ENCODE measurements at places on chromosomes 12 and 14.

DNA sequence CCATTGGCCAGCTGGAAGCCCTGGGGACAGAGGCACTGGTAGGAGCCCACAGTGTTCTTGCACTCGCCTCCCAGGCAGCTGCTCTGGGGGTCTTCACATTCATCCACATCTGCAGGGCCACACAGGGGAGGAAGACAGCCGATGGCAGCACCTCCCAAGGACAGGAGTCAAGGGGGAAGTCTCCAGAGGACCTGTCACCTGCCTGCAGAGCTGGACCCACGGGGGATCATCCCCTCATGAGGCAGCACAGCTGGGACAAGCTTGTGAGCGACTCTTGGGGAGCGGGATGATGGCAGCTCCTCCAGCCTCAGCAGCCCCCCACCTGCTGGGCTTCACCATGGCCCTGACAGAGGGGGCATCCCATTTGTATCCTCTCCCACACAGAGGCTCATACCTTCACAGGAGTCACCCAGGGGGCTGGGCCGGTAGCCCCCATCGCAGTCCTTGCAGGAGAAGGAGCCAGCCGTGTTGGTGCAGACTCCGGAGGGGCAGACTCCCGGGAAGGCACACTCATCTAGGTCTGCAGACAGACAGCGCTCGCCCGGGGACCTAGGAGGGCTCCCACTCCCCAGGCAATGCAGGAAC, 15.4 kb downstream of the ISCA2 start:
- no peak for DNase-seq

DNA sequence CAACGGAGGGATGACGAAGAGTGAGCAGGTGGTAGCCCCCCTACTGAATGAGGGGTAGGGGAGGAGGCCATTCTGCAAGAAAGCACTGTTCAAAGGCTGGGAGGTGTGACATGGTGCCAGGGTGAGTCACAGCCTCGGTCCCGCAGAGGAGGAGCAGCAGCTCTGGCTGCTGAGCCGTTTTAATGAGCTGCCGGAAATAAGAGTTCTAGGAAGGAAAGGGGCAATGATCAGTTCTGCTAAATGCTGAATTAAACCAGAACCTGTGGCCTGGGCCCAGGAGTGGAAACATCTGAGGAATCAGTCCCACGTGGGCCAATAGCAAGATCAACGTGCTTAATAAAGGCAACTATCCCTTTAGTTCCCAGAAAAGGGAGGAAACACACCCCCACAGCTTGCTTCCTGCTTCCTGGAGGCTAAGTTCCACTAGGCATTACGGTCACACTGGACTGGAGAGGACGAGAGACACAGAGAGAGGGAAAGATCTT, 3.6 kb downstream of the ABCD4 start:
- DNase-seq, result no peak

DNA sequence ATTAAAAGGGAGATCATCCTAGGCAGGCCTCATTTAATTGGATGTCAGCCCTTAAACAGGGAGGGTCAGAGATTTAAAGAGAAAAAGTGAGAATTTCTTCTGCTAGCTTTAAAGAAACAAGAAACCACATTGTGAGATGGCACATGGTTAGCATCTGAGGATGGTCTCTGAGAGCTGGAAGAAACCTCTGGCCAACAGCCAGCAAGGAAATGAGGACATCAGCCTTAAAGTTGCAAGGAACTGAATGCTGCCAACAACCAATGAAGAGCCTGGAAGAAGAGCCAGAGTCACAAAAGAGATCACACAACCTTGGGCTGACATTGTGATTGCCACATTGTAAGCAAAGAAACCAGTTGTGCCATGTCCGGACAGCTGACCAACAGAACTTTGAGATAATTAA, 17.5 kb upstream of the FAR2 start:
- no peak for DNase-seq

DNA sequence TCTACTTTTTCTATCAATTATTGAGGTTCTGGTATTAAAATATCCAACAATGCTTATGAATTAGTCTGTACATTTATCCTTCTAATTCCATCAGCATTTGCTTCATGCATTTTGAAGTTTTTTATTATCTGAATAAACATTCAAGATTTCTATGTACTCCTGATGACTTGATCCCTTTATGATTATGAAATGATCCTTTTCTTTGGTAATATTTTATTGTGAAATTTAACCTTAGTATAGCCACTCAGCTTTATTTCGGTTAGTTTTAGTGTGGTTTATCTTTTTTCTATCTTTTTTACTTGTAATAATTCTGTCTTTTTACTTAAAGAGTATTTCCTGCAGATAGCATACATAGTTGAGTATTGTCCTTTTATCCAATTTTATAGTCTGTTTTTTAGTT, 106.6 kb downstream of the SNAPC1 start:
- DNase-seq, result no peak

DNA sequence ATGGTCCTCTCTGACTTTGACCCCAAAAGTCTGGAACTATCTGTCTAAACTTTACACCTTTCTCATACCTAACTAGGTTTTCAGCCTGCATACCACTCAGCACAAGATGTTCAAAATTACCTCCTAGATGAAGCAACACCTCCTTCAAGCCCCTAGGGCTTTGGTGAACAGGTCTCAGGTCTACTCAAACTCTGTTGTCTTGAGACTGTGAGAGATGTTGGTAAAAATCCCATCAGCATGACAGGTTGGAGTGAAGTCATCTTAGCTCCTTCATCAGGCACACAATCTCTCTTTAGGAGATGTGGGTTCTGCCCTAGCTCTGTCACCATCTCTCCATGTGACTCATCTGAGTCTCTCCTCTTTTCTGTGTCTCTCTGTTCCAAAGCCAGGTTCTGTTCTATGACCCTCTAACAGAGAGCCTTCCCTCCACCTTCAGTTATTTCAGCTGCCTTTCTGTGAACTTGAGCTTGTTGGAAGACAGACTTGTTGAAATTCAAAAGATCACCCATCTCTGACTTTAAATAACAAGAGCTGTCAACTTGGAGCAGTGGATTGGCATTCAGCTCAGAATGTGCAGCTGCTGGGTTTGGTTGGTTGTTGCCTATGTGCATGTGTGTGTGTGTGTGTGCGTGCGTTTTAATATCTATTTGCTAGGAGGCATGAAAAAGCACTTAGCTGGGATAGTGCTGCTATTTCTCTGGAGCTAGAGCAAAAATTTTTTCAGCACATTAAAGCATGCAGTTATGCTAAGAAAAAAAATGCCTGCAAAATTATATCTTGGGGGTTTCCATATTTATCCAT, 130.7 kb downstream of the CRACR2A start:
- no peak for DNase-seq

DNA sequence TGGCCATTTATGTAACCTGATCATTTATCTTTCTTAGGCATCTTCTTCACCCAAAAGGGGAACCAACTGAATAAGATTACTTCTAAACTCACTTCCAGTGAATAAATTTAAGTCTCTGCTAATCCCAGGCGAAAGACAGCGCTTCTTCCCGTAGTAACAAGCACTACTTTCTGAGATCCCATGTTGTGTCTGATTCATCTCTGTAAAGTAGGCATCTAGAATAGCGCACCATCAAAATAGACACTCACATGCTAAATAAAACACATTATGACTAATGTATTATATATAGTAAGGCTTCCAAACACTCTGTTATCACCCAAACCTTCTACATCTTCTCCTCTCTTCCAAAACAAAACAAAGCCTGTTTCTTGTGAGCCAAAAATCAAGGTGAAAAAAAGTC, 15.1 kb downstream of the GTF2A1 start:
- DNase-seq, result no peak

DNA sequence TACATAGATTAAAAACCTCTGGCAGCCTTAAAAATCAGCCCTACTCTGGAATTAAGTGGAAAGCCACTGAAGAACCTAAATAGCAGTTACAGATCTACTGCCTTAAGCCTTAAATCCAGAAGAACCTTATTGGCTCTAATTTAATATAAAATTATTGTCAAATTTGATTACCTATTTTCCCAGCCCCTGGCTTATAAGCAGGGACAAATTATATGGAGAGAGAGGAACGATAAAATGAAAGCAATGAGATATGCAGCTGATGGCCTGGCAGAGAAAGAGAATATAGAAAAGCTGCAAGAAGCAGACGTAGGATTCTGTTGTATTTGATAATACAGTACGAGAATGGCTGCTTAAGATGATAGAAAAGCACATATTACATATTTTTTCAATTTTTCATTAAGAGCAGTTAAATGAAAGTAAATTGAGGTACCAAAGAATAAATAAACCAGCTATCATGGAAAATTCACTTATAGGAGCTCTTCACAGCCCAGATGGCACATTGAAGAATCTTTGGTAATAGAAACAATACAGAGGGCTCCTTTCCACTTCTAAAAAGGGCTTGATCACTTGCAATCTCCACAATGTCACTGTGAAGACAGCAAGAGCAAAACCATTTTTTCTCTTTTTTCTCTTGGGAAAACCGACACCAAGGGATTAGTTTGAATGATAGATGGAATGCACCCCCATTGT, 129.4 kb downstream of the KICS2 start:
- DNase-seq, result no peak

- DNase-seq, result no peak
Measured at GRCh38 chr12:104846056-104846767, 111.9 kb downstream of the SLC41A2 start.

- peak; percentile 50 for DNase-seq
Measured at GRCh38 chr14:77000340-77001270, 27.9 kb downstream of the IRF2BPL start.

- peak; percentile 29 for DNase-seq
Measured at GRCh38 chr12:95545731-95546490, 5.4 kb downstream of the USP44 start.

- no peak for DNase-seq
Measured at GRCh38 chr12:18165889-18166288, 75.9 kb upstream of the RERGL start.

DNA sequence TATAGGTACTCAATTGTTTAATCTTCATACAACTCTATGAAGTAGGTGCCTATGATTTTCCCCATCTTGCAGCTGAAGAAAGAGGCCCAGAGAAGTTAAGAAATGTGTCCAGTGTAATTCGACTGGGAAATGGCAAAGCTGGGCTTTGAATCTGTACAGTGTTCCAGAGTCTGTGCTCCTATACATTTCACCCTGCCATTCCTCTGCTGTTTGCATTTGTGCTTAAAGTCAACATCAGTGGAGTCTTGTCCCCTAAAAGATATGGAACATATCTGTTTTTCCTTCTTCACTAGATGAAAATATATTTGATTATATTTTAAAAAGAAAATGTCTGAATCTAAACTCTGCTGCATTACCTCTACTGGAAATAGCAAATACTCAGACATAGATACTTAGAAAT, 88.6 kb downstream of the SEC23A start:
- no peak for DNase-seq

DNA sequence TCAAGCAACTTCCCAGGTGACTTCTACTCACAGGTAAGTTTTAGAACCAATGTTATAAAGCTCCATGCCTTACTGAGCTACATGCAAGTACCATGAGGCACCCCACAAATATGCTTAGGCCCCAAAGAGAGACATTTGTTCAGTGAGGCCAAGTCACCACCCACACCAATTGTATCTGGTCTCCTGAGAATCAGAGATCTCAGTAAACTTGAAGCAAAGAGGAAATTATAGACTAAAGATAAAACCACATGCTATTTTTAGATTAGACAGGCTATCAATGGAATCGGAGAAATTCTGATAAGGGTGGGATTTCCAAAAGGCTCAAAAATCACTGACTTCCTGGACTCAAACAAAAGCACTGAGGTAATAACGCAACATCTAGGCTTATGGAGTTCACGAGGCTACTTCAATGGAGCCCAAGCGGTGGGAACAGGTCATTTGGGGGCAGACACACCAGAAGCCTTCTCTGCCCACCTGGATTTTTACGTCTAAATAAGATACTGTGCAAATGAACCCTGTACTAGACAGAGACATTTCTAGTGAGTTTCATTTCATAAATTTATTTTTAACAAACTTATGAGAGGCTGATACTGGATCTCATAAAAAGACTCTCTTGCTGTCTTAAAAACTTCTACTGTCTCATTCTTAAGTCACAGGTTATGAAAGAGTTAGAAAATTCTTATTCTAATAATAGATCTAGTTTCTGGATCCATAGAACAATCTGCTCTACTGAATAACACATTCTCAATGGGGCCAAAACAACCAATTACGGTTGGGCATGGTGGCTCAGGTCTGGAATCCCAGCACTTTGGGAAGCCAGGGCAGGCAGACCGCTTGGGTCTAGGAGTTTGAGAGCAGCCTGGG, 7.7 kb downstream of the SLC15A4 start:
- DNase-seq, result no peak

DNA sequence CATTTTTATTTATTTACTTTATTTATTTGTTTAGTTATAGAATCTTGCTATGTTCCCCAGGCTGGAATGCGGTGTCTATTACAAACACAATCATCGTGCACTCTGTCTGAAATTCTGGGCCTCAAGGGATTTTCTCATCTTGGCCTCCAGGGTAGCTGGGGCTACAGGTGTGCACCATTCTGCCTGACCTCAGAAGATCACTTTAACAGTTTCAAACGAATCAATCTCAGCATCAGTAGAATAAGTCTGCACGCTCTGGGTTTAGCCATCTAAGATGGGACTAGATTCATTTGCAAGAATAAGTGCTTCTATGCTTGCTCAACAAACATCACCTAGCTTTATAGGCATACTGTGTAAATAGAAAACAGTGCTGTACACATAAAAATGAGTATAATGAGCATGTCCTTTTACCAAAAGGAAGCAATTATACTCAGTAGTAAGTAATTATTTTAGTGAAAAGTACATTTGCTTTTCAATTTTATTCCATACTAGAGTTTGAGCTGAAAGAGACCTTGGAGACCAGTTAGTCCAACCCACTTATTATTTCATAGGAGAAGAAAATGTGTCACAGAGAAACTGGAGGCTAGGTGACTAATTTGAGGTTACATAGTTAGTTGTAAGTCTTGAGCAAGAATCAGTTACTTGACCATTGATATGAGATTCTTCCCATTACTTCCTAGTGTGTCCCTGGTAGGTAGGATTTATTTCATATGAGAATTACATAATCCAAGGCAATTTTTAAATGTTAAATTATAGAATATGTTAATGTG, 456.5 kb upstream of the LMO3 start:
- no peak for DNase-seq

DNA sequence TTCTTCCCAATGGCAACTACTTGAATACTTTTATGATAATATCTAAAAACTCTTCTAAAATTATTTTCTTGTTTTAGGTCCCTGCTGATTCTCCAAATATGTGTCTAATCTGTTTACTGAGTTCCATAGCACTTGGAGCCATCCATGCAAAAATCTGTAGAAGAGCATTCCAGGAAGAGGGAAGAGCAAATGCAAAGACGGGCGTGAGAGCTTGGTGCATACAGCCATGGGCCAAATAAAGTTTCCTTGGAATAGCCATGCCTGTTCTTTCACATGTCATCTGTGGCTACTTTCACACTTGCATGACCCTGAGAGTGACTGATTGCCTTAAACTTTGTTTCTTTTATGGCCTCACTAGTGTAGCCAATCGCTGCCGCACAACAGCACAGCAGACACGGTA, 13.0 kb upstream of the EGLN3 start:
- no peak for DNase-seq

DNA sequence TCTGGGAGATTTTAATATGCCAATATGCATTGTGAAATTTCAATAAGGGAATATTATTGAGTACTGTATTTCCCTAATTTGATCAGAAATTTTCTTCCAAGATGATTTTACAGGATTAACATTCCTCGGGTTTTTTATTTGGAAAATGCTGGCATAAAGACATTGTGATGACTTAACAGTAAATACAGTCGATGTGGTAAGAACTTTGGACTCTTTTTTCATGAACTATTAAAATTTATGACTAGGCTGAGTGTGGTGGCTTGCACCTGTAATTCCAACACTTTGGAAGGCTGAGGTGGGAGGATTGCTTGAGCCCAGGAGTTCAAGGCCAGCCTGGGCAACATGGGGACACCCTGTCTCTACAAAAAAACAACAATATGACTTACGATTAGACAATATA, 197.1 kb upstream of the RASSF8 start:
- DNase-seq, result no peak

All from cerebellar cortex (tissue), 1 donor.